ENCODE measurements at places on chromosomes 2 and 18.

DNA sequence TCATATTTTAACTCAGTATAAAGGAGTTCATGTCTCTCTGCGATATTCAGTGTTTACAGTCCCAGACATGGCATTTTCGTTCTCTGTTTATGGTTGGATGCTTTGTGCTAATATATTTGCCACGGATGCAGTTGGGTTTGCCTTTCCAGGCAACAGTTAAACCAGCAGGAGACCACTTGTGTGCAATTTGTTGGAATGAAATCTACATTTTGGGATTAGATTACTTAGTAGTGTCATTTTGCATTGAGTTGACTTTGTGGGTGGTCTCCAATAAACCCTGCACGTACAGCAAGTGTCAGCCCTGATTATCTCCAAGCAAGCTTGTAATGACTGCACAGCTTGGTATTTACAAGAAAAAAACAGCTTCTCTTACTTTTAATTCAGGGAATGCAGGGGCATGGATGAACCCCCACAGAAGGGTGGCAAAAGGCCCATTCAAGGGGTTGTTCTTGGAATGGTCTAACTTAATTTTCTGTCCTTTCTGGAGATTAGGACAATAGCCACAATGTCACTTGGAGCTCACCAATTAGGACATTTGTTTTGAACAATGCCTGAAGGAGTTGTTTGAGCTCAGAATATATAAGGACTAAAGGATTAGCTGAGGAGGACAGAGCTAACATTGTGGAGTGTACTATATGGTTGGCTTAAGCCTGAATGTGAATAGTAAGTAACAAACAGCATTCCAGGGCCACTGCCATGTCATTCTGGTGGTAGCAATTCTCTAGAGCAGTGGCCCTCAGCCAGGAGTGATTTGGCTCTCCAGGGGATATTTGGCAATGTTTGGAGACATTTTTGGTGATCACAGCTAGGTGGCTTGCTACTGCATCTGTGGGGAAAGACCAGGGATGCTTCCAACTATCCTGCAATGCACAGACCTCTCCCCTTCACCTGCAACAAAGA, 121.5 kb downstream of the SLC4A3 start:
- no peak for DNase-seq

- no peak for DNase-seq
Measured at GRCh38 chr2:174678395-174678794, 80.8 kb upstream of the WIPF1 start.

- DNase-seq, result no peak
Measured at GRCh38 chr2:200310545-200310971, 4.1 kb downstream of the SPATS2L start.

DNA sequence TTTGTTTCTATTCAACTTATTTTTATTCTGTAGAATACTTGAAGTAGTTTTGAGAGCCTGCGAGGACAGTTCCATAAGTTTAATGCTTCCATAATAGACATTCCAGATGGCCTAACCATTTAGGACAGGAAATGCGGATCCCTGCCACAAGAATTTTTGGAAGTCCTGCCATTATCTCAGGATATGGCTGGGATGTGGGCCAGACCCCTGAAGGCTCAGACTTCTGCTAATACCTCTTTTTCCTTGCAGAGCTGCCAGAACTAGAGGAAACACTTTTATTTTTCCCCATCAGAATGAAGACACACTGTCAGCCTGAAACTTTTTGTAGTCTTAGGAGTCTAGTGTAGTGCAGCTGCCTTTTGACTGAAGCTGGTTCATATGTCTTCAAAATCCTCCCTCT, 806.5 kb downstream of the TDRD15 start:
- DNase-seq, result no peak

GRCh38 chr2:215535741-215536140, 99.9 kb upstream of the FN1 start:
- no peak for DNase-seq

DNA sequence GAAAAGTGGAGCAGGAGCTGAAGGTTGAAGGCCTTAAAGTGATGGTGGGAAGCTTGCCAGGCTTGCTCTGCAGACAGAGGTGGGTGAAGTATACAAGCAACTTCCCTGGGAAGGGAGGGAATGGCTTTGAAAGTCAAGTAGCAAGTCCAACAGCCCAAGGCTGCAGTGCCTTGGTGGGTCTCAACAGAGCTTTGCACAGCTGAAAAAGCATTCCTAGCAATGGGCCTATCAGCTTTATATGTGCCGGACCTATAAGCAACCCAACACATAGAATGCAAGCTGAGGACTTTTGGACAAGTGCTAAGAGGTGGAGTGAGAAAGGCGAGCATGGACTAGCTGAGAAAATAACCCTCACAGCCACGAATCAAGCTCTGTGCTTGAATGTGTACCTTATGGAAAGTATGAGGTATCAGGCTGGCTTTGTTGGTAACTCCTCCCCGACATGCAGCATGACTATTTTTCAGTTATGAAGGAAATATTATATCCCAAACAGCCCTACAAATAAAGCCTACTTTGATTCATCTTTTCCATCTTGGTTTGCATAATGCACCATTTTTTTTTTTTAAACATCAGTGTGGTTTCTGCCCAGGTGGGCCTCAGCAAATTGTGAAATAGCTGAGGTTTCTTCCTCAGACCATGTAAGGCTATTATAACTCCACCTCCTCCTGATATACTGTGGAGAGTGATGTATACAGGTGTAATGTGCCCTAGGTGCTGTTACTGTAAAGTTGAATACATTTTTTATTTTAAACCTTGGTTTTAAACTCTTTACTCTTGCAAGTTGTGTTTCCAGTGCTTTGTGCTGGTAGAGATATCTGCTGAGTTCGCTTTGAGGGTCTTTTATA, 241.4 kb upstream of the CXCR4 start:
- DNase-seq, result no peak

DNA sequence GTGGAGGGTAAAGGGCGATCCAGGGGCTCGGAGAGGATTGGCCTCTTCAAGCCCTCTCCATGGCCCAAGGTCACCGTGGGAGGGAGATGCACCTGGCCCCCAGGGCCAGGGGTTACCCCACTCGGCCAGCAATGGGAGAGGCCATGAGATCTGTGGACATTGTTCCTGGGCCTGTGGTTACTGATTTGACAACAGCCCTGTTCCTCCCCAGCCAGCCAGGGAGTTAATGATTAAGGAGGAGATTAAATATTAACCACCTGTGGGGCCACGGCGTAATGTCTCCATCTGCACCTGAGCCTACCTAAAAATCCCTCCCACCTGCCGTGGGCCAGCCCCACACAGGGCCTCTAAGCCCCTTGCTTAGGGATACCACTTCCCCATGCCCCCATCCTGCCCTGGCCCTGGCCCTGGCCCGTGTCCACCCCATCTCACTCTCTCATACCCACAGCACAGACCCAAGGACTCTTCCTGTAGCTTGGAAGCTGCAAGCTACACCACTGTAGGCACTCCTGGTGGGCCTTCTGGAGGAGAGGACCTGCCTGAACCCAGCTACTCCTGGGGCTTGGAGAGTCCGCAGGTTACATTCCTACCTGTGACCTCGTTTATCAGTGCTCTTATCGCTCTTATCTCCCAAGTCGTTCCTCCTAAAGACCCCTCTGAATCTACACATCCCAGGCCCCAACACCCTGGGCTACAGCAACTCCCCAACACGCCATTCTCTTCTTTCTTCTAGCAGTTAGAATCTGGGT, 32.1 kb downstream of the ZFP36L2 start:
- no peak for DNase-seq

- DNase-seq, result no peak
Measured at GRCh38 chr2:29573147-29573546, 348.2 kb downstream of the ALK start.

- no peak for DNase-seq
Measured at GRCh38 chr2:203535784-203536585, 884 bp upstream of the RAPH1 start.

DNA sequence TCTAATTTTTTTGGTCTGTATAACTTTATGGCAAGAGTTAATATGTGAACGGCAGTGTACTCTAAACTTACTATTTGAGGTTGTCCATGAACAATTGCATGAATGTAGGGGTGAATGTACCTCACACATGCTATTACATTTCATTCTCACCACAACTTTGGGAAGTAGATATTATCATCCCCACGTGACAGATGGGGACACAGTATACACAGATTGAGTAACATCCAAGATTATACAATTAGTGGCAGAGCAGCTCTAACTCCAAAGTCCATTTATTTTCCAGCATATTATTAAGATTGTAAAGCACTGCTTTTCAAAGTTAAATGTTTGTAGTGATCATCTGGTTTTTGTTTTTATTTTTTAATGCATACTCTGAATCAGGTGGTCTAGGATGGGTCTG, 622.1 kb upstream of the ZEB2 start:
- no peak for DNase-seq

DNA sequence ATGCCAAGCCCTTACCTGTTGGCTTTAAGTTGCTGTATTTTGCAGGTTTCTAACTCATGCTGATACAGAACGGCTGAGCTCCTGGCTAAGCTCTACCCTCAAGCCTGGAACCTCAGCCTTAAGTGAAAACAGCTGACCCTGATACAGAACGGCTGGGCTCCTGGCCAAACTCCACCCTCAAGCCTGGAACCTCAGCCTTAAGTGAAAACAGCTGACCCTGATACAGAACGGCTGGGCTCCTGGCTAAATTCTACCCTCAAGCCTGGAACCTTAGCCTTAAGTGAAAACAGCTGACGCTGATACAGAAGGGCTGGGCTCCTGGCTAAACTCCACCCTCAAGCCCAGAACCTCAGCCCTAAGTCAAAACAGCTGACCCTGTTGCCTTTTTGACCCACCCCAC, 17.6 kb upstream of the DNER start:
- DNase-seq, result no peak

DNA sequence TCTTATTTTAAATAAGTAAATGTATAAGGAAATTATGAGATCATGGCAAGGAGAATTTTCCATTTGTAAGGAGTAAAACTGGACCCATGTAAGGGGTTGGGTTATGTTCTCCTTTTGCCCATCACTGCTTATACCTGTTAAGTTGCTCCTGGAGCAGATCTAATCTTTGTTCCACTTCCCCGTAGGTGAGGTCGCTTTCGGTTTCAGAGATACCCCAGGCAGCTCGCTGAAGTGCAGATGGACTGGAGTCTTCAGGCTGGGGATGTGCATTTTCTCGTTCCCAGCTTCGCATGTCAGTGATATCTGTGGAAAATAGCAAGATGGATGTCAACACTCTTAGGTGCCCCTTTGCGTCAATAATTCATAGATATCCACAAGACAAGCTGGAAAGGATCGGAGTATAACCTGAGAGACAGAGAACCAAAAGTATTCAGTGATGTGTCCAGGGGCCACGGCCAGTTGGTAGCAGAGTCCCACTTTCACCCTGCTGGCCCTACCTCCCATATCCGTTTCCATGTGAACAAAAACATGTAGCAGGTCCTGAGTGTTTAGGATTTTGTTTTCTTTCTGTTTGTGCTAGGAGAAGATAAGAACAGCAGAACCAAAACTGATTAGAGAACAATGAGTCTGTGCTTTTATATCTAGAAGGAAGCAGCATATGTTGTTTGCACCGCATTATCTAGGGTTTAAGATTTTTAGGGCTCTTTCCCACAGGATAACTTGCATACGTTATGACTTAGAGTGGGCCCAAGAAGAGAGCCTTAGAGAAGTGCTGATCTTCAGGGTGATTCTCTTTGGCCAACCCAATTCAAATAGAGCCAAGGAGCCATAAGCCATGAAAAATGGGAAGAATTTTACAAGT, 36.0 kb downstream of the GCA start:
- no peak for DNase-seq

- DNase-seq, result no peak
Measured at GRCh38 chr2:113757138-113757657, 756 bp upstream of the SLC35F5 start.

DNA sequence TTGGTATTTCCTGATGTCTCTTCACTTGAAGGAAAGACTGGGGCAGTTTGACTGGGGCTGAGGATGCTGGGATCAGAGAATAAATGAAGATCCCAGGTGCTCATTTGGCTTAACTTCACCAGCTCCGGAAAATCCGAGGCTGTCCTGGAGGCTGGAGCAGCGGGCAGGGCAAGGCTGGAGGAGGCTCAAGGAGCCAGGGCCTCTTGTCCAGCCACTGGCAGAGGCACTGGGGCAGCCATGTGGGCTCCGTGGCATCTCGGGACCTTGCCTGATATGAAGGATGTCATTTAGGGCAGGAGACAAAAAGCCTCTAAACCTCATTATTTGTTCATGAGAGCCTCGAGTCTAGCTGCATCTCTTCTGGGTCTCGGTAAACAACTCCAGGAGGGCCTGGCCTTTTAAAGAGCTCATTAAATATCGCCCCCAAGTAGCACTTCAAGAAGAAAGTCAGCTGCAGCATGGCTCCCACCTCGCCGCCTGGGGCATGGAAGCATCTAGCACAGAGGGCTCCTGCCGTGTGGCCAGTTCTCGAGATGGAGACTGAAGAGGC, 13.5 kb upstream of the GPR55 start:
- DNase-seq, result no peak

GRCh38 chr2:223929571-223930102, 15.5 kb downstream of the WDFY1 start:
- DNase-seq, result no peak

- DNase-seq, result no peak
Measured at GRCh38 chr2:233202531-233202944, 48.9 kb upstream of the ATG16L1 start.

DNA sequence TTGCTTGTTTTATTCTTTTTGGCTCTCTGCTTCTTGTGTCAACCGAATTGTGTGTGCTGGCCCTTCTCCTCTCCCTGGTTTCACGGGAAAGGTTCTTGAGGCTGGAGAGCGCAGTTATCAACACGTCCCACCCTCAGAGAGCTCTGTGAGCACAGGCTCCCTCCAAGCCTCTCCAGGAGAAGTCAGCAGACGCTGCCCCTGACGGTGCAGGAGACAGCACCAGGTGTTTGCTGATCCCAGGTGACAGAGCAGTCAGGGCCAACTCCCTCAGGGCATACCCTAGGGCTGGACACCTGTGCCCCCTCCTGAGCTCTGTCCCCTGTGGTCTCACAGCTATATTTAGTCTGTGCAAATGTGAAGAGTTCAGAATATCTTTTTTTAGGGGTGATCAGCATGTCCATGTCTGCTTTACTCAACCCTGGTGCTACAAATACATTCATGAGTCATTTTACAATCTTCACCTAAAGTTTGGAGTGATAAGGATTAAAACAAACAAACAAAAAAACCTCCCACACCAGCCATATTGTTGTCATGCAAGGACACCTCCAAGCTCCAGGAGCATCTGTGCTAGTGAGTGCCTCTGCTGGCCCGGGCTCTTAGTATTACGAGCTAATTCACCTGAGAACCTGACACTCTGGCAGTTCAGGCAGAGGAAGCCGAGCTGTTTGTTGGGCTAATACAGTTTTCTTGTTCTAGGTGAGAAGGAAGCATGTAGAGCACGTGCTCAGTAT, 65.9 kb upstream of the TMEM200C start:
- DNase-seq, result peak; percentile 60

DNA sequence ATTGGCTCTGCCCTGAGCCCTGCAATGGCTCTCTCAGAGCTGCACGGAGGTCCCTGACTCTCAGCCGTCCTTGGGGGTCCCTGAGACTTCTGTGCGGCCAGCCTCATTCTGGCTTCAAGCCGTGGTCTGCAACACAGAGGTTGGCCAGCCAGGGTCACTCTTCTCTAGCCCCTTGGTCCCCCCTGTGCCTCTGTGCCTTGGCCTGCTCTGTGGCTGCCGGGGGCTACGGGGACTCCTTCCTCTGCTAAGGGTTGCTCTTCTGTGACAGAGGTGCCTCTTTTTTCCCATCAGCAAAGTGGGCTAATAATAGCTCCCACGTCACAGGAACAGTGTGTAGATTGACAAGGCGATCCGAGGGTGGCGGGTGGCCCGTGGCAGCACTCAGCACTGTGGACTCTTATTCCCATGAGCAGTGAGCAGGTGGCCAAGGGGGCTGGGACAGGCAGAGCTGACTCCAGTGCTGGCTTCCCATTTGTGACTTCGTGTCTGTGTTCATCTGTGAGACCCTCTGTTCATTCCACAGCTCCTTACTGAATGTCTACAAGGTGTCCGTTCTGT, 19.4 kb downstream of the INHBB start:
- no peak for DNase-seq

- no peak for DNase-seq
Measured at GRCh38 chr2:2237563-2237962, 93.5 kb downstream of the MYT1L start.

All from NCI-H510A treated with DMSO at 0.1 percent for 48 hours (cell line).